Hepatocyte (in vitro differentiated cells): ENCODE measurements at places on chromosomes 6 and 20. TPM values are rescaled to one million over a fixed set of nuclear protein-coding genes. Genes with fewer than 3 reads are reported as not detected.

- DNase-seq, result no peak
Measured at GRCh38 chr20:2564406-2564805, 28.0 kb downstream of the TMC2 start.

- DNase-seq, result no peak
Measured at GRCh38 chr6:156154896-156155295, 622.3 kb upstream of the ARID1B start.

GRCh38 chr6:144158133-144158532, 7.8 kb downstream of the STX11 start:
- peak; percentile 19 for DNase-seq

GRCh38 chr6:41846666-41847237, 48.4 kb downstream of the USP49 start:
- DNase-seq, result peak; percentile 85

DNA sequence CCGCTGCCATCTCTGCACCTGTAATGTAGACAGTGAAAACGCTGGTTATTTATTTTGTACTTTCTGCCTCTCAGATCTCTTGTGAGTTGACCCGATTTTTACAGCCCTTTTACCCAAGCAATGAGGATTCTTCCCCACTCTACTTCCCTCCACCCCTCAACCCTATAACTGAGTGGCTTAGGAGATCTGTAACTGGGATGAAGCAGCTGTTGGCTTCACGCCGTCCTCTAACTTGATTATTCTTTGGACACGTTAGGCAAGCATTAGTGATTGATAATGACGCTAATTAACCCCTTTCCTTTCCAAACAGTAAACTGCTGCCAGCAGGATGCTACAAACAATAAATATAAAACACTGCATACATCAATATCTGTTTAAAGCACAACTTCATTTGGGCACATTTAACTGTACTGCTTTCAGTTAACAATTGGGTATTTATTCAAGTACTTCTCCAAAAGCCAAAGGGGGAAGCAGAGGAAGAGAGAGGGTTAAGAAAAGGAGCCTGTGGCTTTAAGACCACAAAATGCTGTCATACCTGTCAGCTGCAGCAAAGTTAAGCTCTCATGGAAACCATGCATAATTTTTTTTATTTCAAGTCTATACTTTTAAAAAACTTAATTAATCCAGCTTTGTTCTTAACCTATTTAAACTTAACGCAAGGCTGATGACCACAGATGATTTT, 21.2 kb downstream of the TFAP2A start:
- no peak for DNase-seq

BNIP5 gene
- polyA plus RNA-seq, result 28.1 and 29.2 TPM in 2 replicates

GRIK2 gene
- polyA plus RNA-seq, result 1.6 and 5.8 TPM in 2 replicates

GNAS-AS1 gene
- 0.97 and 0.98 TPM in 2 replicates for polyA plus RNA-seq

DNAH8 gene
- 0.11 and 0.15 TPM in 2 replicates for polyA plus RNA-seq

PKIB gene
- polyA plus RNA-seq, result 73.8 and 77.6 TPM in 2 replicates

GRCh38 chr6:90080876-90081481, 186.7 kb downstream of the GJA10 start:
- DNase-seq, result no peak

GRCh38 chr6:111855753-111856152, 17.5 kb downstream of the FYN start:
- no peak for DNase-seq

PHACTR1 gene
- 3.0 and 6.1 TPM in 2 replicates for polyA plus RNA-seq

DNA sequence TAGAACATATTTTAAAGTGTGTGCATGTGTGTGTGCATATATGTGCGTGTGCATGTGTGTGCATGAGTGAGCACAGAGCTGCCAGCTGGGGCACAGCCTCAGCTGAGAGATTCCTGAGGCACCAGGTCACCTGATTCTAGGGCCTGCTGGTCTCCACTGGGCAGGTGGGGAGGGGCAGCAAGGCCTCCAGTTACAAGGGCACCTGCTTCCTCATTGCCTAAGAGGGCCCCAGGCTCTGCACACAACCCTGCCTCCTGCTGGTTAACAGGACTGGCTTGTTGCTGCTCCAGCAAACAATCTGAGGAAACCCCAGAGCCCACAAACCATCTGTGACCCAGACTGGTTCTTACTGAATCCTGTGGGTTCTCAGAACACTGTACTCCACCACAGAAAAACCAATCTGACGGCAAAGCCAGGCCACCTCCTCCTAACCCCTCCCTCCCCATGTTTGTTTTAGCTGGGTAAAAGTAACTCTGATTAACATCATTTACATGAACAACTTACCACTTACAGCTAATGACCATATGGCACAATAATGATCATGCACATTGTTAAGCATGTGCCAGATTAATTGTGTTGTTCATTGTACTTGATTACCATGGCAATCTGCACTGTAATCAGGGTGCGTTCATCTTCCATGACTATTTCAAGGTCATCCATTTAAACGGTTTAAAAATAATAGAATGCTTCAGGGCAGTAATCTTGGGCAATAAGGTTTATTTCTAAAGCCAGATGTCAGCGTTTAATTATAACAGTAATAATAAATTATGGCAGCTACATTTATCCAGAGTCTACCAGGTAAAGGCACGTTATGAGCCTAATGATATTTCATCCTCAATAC, 23.1 kb upstream of the UBE2J1 start:
- peak; percentile 84 for DNase-seq

ILRUN gene
- polyA plus RNA-seq, result 12.7 and 17.8 TPM in 2 replicates
